NT2/D1 (cell line): ENCODE measurements at places on chromosomes 5 and 9.
A peak's percentile ranks its signal among the peaks of the same experiment; 100 is the strongest.

- no peak for DNase-seq
Observed at GRCh38 chr5:73189871-73190376, 16.9 kb downstream of the TMEM174 start.

- DNase-seq, result peak; percentile 30
Observed at GRCh38 chr9:35757226-35757891, 3.3 kb upstream of the MSMP start.

GRCh38 chr9:126862104-126862761 is 1.8 kb downstream of the ZBTB34 start:
- DNase-seq, result no peak

DNA sequence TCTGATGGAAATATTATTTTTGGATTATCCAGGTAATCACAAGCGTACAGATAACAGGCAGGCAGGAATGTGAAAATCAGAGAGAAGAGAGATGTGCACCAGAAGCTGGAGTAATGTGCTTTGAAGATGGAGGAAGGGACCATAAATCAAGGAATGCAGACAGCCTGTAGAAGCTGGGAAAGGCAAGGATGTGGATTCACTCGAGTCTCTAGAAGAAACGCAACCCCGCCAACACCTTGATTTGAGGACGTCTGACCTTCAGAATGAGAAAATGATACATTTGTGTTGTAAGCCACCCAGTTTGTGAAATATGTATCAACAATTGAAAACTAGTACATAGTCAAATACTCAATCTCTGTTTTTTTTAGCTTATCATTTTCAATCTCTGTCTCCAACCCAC is 207.6 kb upstream of the MPDZ start:
- DNase-seq, result no peak

DNA sequence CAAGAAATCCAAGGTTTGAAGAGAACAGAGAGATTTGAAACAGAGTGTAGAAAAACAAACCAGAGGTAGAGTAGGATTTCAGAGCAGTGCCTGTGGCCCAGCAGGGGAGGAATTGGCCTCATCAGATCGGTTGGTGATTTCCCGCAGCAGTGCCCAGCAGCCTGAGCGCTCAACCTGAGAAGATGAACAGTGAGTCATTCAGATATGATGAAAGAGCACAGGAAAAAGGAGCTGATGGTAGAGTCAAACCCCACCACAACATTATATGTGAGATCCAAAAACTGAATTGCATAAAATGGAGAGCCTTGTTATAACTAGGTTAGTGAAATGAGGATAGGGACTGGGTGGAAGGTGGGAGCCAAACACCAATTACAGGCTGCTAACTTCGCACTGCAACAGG is 248.9 kb downstream of the PIK3R1 start:
- no peak for DNase-seq

GRCh38 chr5:57499262-57500050 is 16.8 kb upstream of the ACTBL2 start:
- peak; percentile 25 for DNase-seq

- DNase-seq, result no peak
Observed at GRCh38 chr5:142202282-142202681, 93.7 kb downstream of the NDFIP1 start.

- no peak for DNase-seq
Observed at GRCh38 chr9:97529363-97530076, 28.1 kb downstream of the TMOD1 start.

- peak; percentile 16 for DNase-seq
Observed at GRCh38 chr5:171494452-171495121, 75.1 kb downstream of the FGF18 start.

DNA sequence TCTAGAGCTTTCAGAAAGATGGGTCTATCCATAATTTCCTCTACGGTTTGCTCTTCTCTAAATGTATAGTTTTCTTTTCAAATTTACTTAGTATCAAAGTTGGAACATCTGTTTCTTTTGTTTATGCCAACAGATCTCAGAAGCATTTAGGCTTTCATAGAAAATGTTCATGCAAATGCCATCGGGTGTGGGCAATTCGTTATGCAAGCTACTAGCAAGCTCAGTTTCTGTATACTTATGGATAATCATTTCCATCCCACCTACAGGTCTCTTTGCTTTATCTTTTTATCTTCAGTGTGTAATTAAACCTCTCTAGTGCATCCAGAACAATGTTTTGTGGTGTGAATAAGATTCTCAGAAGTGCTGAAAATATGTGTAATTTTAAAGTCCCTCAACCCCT is 59.9 kb downstream of the NUDT12 start:
- DNase-seq, result no peak

DNA sequence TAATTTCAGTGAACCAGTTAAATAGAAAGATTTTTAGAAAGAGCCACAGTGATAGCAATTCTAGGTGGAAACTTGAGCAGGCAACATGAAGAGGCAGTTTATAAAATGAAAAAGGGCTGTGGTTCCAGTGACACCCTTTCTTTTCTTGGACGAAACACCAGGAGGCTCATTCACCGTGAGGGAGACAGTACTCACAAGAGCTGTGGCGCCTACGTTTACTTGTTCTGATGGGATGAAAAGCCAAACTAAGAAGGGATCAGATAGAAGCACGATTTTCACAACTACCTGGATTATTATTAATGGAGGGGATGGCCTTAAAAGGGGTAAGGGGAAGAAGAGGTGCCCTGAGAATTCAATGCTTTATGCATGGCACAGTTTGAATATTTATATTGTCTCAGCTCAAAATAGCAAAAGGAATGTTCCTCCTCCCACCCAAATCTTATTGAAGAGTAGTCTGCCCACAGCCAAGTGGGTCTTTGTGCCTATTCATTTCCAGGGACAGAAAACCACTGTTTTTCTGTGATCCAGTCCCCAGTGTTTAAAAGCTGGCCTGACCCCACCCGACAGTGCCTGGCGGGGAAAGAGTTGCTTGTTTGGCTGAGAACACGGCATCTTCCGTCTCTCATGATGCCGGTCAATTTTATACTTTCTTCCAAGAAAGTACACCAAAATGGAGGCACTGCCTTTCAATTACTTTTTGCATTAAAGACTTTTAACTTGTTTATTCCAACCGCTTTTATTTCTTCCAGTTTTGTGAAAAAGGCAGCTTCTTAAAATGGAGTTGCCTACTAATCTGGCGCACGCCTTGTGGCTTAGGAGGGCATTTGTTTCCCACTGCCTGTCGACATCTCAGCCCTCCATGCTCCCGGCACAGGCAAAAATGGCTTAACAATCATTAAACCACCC is 51.9 kb downstream of the HABP4 start:
- no peak for DNase-seq

- DNase-seq, result peak; percentile 11
Observed at GRCh38 chr5:59673438-59674058, 220.0 kb downstream of the PDE4D start.

- peak; percentile 77 for DNase-seq
Observed at GRCh38 chr9:86637515-86637914, 283.3 kb upstream of the TUT7 start.

GRCh38 chr5:132777209-132778069 is at the start of gene SEPTIN8:
SEPTIN8 (minus strand) TSS chr5:132777239; CDS start chr5:132777137, 102 bp downstream.
- no peak for DNase-seq

DNA sequence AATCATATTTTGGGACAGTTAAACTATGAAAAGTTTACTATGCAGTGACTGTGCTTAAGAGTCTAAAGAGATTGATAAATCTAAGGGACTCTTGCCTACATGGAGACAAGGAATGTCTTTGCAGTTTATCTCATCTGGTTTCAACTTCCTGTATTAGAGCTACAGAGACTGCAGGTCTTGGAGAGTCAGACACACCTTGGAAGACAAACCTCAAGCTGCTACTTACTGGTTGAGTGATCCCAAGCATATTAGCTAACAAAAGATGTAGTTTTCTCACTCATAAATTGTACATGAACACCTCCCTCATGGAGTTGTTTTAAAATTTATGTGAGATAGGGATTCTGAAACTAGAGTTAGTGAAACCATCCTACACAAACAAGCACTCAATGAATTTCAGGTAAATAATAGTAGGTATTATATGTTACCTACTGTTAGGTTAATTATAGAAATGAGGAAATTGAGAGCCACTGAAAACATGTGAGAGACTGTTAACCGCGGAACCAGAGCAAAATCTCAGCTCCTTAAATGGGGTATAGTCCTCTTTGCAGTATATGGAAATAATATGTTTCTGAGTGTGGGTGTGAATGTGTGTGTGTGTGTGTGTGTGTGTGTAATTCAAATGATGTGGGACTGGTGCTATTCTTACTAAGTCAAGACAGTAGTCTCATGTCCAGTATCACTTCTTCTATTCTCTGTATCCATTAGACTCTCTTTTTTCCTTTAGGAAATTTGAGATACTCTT is 752.1 kb downstream of the DTWD2 start:
- no peak for DNase-seq

DNA sequence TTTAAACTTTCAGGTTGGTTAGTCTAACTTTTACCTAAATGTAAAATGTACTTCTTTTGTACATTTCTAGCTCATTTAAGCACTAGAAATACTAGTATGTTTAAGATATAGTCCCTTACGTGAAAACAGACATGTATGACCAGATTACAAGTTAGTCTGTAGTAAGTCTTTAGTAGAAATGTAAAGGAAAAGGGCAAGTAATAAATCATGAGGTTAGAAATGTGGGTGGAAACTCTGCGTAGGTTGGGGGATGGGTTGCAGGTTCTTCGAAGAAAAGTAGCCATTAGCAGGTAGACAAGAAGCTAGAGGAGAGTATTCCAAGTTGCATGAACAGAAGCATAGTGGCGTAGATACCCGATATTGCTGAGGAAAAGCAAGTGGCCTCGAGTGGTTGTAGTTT is 22.9 kb downstream of the RAD1 start:
- no peak for DNase-seq

- peak; percentile 15 for DNase-seq
Observed at GRCh38 chr5:4571248-4571948, 568.7 kb upstream of the ADAMTS16 start.

GRCh38 chr9:36450110-36450732 is 50.2 kb upstream of the RNF38 start:
- no peak for DNase-seq

DNA sequence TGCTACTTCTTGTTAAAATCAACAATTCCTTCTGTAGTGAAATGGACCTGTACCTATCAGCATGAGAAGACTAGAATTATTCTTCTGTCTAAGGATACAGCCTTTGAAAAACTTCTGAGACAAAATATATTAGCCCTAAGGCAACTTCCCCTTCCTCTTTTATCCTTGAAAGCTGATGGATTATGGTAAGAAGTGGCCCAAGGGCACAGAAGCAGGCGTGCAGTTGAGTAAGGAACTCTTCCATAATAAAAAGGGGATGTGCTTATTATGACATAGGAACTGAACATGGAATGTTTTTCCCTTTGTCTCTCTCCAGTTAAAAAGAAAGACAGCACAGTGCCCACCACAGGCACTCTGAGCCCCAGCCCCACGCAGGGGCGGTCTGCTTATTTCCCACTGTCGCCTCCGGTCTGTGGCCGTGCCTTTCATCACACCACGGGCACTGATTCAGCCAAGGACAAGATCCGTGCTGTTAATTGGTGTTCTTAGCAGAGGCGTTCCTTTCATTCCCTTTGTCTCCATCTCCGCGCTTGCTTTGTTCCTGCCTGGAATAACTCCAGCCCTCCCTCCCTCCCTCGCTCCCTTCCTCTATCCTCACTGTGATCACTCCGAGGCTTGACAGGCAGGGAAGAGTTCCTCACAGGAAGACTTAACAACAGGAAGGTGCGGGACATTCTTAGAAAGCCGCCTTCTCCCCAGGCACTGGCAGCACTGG is 135.9 kb upstream of the OTULINL start:
- DNase-seq, result peak; percentile 57

GRCh38 chr5:139946006-139946405 is 97.1 kb downstream of the NRG2 start:
- DNase-seq, result no peak

GRCh38 chr5:89346573-89346972 is 463.6 kb upstream of the MEF2C start:
- DNase-seq, result no peak

DNA sequence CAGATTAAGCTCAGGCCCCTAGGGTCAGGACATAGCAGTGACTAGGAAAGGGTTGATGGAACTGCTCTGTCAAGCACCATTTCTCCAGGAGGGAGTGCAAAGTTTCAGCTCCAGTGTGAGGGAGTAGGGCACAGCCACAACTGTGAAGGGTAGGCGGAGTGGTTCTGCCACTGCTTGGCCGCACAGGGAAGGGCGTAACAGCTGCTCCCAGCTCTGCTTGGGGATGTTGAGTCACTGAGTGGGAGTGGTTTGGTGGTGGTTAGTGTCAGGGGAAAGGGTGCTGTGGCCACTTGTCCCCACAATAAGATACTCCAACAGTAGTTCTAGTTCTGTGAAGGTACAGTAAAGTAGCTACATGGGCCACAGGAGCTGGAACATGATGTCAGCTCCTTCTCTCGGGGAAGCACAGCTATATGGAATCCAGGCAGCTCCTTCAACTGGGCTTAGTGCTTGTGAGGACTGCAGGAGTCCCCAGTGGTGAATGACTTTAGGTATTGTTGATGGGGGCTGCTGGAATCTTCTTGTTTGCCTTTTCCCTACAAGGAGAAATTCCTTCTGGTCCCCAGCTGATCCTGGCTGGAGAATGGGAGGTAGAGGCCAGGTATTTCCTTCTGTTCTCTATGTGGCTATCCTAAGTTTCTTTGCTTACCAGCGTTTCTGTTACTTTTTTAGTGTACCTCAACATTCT is 314.5 kb downstream of the SPATA31D1 start:
- peak; percentile 15 for DNase-seq

- no peak for DNase-seq
Observed at GRCh38 chr9:78860801-78861475, 564.0 kb downstream of the PSAT1 start.

DNA sequence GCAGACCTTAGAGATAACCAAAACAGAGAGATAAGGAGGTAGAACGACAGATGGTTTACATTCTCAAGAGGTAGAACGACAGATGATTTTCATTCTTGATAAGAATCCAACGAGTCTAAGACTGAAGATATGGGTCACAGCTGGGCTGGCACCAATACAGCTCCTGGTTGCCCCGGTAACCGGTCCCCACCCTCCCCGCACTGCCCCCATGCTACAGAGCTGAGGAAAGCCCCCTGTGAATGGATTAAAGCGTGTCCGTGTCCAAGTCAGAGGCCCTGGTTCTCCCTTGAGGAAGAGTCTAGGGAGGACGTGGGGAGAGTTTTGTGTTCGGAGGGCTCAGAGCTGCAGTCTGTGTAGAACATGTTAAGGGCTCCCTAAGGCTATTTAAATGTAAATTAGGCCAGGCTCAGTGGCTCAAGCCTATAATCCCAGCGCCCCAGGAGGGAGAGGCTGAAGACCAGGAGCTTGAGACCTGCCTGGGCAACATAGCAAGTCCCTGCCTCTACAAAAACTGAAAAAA is 8.1 kb downstream of the IDNK start:
- DNase-seq, result peak; percentile 90

DNA sequence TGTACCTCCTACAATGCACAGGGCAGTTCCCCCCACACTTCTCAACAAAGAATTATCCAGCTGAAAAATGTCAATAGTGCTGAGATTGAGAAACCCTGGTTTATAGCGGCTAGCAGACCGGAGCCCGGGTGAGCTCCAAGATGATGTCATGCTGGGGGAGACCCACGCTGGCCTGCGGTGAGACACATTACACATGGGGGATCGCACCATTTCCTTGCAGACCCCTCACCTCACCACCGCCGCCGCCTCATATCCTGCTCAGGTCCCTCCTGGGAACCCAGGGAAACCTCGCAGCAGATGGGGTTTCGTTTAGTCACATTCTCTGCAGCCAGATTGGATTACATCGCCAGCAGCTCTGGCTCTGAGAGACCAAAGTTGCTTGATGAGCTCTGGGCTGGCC is 14.7 kb upstream of the TNC start:
- no peak for DNase-seq
